Stimulated activated CD4-positive, alpha-beta T cell treated with anti-CD3 and anti-CD28 coated beads, Interleukin-15, amount 100 ng/mL, for 1 hour (primary cell): ENCODE measurements at places on chromosomes 7 and 10.

GRCh38 chr10:24926557-24926956 is 25.8 kb downstream of the PRTFDC1 start:
- no peak for DNase-seq

DNA sequence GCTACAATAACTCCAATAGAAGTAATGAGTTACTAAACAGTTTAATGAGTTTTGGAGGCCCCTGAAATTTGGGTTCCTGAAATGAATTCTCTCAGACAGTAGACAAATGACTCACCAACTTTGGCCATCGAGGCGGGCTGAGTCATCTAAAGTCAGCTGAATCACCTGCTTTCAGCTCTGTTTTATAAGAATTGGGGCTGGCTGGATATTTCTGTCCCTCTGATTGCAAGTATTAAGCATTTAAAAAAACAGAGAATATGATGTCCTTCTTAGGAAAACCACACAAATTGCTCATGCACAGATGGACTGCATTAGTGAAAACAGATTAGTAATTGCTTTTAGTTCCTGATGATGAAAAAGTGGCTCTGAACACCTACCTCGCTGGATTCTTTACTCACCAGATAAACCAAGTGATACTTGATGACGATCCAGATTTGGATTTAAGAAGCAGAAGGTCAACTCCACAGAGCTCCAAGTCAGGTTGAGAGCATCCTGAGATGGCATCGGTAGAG is 59.1 kb downstream of the ZNF365 start:
- DNase-seq = no peak

DNA sequence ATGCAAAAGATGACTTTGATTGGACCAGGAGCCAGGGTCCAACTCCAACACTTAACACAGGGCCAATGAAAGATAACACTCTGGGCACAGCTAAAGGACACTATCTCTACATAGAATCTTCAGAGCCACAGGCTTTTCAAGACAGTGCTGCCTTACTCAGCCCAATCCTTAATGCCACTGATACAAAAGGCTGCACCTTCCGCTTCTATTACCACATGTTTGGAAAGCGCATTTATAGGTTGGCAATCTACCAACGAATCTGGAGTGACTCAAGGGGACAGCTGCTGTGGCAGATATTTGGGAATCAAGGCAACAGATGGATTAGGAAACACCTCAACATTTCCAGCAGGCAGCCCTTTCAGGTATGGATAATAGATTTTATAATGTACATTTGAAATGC is 160.7 kb downstream of the MALRD1 start:
- no peak for DNase-seq

GRCh38 chr7:73427902-73428787 is 5.4 kb upstream of the FZD9 start:
- DNase-seq = no peak

DNA sequence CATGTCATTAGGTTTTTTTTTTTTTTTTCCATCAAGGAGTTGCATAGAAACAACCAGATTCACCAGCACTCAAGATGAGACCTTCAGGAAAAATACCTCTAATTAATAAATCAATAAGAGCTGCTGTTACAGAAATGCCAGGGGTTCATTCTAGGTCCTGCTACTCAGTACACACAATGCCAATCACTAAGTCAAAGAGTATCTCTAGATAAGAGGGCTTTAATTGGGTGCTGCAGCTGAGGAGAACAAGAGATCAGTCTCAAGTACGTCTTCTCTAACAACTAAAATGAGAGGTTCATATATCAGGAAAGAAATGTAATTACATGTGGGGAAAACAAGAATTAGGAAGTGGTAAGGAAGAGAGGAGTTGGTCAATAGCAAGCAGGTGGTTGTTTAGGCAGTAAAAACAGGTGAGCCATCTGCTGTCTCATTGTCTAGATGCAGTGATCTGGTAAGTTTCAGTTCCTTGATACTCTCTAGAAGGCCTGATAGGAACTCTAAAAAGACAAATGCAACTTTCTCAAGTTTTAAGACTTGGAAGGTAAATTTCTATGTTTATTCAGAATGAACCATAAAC is 272.9 kb upstream of the ZWINT start:
- DNase-seq = no peak

DNA sequence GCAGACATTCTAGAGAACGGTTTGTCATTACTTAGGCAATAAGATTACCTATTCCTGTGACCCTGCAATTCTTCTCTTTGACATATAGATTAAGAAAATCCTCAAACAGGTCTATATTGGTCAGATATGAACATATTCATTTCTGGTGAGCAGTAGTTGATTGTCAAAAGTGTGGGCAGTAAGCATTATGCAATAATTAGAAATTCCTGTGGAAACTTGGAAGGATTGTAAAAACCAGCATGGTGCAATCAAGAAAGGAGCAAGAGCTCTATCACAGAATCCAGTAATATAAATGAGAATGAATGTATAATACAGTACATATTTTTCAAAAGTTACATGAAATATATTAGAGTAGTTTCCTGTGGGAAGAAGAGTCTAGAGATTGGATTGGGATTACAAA is 406.5 kb downstream of the SUGCT start:
- DNase-seq = no peak

- no peak for DNase-seq
Measured at GRCh38 chr10:95569368-95569767, 8.2 kb upstream of the SORBS1 start.

DNA sequence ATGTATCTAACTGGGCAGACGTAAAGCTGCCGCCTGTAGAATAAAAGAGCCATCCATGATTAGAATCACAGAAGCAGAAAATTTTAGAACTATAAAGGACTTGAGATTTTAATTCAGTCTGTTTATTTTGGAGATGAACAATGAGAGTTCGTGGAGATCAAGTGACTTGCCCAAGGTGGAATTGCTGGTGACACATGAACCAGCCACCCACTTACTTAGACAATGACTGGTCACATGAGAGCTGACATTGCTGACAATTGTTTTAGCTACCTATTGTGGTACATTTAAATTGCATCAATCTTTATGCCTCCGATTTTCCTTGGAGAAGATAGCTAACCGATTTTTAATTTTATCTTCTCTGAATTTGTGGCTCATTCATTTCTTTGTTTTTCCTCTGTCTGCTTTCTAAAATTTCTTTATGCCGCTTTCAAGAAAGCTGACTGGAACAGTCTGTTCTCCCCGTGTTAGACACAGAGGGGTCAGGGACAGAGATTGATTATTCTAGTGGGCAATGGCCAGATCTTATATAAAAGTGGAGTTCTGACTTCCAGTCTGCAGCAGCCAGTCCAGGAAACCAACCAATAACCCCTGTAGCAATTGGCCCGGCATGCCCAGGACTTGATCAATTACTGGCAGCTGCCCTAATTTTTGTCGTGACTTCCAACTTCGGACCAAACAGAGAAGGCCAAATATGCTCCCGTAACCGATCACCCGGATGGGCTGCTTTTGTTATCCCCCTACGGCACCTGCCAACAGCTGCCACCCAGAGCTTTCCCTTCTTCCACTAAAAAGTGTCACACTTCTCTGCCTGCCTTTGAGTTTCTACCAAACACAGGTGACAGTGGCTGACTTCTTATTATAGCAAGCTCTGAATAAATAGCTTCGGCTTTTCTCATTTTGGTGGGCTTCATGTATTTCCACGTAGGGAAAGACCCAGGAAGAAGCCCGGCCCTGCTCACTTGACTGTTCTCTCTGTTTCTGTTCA is 241.6 kb downstream of the CAMK1D start:
- DNase-seq = no peak

DNA sequence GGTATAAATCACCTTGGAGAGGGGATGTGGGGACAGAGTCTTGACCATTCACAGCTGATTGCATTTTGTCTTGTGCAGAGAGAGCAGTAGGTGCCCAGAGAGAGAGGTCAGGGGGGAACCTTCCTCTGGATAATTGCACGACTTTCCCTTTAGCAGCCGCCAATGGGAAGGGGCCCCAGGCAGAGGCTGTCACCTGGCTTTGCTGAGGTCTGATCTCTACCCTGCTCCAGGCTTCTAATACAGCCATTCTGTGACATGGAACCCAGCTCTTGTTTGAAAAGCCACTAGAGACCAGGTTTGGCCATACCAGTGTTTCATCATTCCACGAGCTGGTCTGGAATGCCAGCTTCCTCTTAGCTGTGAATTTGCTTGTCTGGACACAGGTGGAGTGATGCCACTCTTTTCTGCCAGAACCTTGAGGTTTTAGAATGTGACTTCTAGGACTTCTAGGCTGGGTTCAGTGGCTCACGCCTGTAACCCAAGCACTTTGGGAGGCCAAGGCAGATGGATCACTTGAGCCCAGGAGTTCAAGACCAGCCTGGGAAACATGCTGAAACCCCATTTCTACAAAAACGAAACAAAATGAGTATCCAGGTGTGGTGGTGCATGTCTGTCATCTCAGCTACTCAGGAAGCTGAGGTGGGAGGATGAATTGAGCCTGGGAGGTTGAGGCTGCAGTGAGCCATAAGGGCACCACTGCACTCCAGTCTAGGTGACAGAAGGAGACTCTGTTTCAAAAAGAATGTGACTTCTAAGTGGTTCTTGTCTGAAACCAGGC is 159.9 kb downstream of the CAMK1D start:
- DNase-seq = no peak

GRCh38 chr10:24483701-24484100 is 240.0 kb downstream of the ARHGAP21 start:
- no peak for DNase-seq

- DNase-seq = no peak
Measured at GRCh38 chr7:37541810-37542443, 93.3 kb upstream of the ELMO1 start.

DNA sequence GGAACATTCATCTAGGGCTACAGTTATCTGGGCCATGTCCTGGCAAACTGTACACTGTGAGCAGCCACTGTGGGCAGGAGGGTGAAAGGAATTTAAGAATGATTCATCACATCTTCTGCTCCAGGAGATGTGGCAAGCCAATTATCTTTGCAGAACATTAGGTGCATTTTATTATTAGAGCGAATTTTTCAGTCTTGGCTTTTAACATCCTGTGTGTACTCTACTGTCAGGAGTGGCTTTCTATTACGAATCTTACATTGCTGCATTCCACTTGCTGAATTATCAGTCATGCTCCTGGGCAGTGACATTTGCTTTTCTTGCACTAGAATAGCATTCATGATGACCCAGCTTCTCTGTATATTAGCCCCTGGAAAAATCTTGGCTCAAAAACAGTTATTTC is 109.2 kb upstream of the TARP start:
- no peak for DNase-seq

DNA sequence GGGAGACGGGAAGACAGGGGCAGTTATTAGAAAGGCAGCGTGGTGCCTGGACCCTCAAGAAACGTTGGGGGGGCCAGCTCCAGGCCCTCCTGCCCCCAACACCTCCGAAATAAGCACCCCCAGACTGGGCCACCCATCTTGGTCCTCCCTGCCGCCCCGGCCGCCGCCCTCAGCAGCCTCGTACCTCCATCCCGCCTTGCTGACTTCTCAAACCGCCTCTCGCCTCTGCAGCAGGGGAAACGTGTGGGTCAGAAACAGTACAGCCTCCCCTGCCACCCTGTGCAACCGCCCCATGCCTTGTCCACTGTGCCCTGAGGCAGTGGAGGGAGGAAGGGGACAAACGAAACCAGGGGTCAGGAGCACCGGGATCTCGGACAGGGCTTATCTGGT is 7.2 kb downstream of the GIGYF1 start:
- DNase-seq = no peak

DNA sequence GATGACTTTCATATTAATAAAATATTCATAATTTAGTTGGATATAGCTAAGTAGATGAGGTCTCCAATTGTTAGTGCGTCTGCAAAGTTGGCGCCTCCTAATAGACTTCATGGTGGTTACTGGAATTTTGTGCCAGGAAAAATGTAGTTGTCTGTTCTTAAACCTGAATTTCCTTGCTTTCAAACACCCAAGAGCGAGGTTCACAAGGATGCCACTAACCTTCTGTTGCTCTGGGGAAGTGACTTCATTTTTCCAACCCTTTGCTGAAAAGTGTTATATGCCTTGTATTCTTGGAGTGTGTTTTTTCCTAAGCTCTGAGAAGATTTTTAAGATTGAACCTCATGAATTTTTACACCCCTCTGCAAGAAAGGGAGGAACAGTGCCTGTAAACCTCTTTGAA is 98.9 kb upstream of the GLCCI1 start:
- no peak for DNase-seq

GRCh38 chr7:76997381-76998284 is 34.5 kb downstream of the SPDYE17 start:
- DNase-seq = no peak

DNA sequence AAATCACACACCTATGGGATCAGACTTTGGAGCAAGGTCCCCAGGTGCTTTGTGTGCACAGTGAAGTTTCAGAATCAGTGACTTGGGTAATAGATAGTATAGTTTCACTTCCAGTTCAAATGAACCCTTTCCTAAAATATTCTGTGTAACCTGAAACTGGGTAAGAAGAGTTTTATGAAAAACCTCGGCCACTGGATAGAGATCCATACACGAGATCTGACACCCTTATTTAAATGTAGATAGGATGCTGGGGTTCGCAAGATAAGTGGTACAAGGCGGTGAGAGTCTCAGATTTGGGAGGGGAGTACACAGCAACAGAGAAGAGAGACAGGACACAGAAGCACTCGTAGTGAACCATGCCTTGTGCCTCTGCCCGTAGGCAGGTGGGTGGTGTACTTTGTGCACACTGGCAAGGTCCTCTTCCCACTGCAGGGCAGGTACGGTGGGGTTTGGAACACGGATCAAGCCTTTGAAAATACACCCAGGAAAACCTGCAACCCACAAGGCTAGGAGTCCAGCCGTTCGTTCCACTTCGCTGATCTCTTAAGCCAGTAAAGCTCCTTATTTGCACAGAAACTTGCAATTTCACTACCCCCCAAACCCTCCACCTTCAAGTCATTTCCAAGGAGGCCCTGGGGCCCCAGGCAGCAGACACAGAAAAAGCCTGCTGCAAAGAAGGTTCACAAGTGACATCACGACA is 162.8 kb downstream of the USP6NL start:
- DNase-seq = no peak

DNA sequence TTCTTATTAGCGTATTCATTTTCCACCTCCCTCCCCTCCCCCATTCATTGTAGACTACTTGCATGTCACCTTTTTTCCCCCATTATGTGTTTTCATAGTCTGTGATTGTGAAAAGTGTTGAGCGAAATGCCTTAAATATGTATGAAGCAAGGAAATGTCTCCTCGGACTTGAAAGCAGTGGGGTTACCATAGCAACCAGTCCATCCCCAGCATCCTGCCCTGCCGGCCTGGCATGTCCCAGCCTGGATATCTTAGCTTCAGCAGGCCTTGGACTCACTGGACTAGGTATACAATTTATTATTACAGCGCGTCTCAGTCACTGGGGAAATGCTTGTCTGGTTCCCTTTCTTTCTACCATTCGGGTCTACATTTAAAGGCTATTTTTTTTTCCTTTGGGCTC is 283.6 kb downstream of the BICC1 start:
- no peak for DNase-seq

- DNase-seq = no peak
Measured at GRCh38 chr10:6795541-6795940, 215.5 kb upstream of the PRKCQ start.

DNA sequence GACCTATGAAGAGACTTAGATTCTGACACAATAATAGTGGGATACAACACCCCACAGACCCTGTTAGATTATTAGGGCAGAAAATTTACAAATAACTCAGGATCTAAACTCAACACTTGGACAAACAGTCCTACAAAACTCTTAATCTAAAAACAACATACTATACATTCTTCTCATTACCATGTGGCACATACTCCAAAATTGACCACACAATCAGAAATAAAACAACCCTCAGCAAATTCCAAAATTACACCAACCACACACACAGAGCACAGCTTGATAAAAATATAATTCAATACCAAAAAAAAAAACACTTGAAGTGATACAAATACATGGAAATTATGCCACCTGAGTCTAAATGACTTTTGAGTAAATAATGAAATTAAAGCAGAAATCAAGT is 7.8 kb downstream of the ZNF680 start:
- DNase-seq = no peak
